ENCODE measurements at places on chromosomes 3 and 15. TPM values are rescaled to one million over a fixed set of nuclear protein-coding genes. Genes with fewer than 3 reads are reported as not detected.

SHF gene
- 0.58 TPM for polyA plus RNA-seq

LDHAL6B gene
- not detected for polyA plus RNA-seq

CYP8B1 gene
- not detected for polyA plus RNA-seq

EIF2A gene
- polyA plus RNA-seq = 48.5 TPM

TTLL13 gene
- polyA plus RNA-seq = 0.08 TPM

MBNL1 gene
- 191 TPM for polyA plus RNA-seq

GOLGA8J gene
- not detected for polyA plus RNA-seq

VIPR1 gene
- polyA plus RNA-seq = 64.5 TPM

WDR93 gene
- not detected for polyA plus RNA-seq

ACKR2 gene
- polyA plus RNA-seq = not detected

DAZL gene
- not detected for polyA plus RNA-seq

RTP3 gene
- polyA plus RNA-seq = not detected

ZNF620 gene
- 0.27 TPM for polyA plus RNA-seq

CLDN16 gene
- polyA plus RNA-seq = not detected

SPESP1 gene
- polyA plus RNA-seq = 0.47 TPM

FES gene
- 260 TPM for polyA plus RNA-seq

All from CD14-positive monocyte (primary cell).